NCI-H1417 treated with DMSO at 0.1 percent for 48 hours (cell line): ENCODE measurements at places on chromosomes 13 and 19.

- no peak for DNase-seq
Measured at GRCh38 chr19:58332697-58333096, 5.9 kb downstream of the ZSCAN22 start.

DNA sequence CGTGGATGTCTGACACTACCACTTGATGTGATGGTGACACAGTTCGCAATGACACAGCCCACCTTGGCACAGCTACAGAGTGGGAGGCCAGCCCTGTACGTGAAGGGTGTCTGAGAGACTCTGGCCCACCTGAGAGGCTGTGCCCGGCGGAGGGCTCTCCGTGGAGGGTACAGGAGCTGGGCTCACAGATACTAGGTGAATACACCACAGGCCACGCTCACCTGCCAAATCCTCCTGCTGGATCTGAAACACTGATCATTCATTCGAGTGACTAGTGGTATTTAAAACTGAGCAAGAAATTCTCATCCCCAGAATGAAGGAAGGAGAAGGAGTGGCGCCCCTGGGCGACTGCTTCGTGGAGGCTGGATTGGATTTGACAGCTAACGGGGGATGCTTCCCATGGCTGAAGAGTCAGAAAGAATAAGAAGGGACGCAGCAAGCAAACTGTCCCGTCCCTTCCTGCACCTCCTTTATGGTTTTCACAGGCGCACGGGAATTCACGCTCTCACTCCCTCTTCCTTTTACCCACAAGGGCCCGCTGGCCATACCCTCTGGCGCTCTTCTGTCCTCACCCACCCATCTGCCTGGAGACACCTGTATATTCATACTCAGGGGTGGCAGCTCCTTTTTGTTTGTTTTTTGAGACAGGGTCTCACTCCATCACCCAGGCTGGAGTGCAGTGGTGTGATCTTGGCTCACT lies 25.0 kb downstream of the CEBPG start:
- DNase-seq, result no peak

DNA sequence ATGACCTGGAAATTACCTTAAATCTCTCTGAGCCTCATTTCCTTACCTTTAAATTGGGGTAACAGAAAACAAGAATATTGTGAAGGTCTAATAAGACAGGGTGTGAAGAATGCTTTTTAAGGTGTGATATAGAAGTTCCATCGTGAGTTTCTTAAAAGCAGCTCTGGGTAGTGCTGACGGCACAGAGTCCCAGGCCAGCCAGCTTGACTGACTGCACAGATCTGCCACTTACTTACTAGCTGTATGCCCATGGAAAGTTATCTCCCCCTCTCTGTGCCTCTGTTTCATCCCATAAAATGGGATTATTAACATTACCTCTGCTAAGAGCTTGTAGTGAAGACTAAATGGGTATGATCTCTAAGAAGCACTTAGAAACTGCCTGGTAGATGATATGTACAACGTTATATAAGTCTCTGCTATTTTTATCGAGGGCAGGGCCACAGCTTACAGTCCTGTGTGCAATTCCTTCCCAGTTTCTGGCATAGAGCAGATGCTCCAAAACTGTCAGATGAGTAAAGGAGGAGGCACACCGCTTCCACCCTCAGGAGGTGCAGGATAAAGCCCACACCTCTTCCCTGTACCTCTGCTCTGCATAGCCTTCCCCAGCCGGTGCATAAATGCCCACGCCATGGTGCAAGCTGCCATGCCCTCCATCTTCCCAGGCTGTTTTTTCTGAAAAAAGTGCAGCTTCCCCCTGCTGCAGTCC lies 99.6 kb downstream of the MBNL2 start:
- DNase-seq, result no peak

DNA sequence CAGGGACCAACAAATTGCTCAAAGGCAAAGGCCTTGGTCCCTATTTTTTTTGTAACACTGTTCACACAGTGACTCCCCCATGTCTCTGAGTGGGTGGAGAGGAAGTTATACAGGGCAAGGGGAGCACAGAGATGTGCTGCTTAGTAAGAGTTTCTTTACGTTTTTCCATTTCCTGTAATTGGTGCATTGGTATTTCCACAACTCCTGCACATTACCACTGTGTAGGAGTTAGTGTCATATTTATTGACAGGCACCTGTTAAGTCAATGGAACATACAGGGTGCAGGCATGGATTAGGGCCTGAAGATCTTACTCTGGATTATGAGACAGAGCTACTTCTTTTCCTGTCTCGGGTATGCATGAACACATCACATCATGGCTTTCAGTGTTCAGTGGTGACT lies 45.2 kb downstream of the SOX21 start:
- DNase-seq, result no peak

GRCh38 chr19:12000152-12000981 lies 35.1 kb downstream of the ZNF433 start:
- no peak for DNase-seq

- DNase-seq, result no peak
Measured at GRCh38 chr19:24101459-24102115, 14.6 kb downstream of the ZNF254 start.

GRCh38 chr19:12938779-12939601 lies 581 bp downstream of the CALR start:
- no peak for DNase-seq

DNA sequence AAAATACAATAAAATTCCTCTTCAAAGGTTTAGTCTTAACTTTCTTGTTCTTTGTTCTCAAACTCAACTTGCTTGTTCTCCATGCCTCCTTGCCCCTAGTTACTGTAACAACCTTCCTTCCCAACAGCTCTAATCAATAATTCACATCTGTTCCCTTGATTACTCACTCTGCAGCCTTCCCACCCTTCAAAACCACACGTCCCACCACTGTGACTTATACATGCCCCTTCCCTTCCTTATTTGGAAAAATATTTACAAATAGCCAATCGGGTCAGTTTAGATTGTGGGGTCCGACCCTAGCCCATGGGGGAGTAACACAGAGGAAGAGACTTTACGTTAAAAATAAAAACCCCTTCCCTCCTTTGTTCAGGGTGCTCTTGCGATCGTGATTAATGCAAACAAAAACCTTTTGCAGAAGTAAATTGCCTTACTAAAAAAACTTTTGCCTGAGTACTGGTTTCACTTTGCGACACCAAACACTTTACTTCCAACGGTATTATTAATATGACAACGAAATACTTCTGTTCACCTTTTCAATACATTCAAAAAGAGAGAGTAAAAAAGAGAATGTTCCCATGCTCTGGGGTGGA lies 512 bp upstream of the ZNF93 start:
- DNase-seq, result no peak

GRCh38 chr13:101881593-101881992 lies 429.1 kb downstream of the ITGBL1 start:
- no peak for DNase-seq

- no peak for DNase-seq
Measured at GRCh38 chr19:48578891-48579290, 26.9 kb downstream of the SULT2B1 start.

GRCh38 chr13:48319531-48320398 lies 16.2 kb downstream of the RB1 start:
- no peak for DNase-seq

DNA sequence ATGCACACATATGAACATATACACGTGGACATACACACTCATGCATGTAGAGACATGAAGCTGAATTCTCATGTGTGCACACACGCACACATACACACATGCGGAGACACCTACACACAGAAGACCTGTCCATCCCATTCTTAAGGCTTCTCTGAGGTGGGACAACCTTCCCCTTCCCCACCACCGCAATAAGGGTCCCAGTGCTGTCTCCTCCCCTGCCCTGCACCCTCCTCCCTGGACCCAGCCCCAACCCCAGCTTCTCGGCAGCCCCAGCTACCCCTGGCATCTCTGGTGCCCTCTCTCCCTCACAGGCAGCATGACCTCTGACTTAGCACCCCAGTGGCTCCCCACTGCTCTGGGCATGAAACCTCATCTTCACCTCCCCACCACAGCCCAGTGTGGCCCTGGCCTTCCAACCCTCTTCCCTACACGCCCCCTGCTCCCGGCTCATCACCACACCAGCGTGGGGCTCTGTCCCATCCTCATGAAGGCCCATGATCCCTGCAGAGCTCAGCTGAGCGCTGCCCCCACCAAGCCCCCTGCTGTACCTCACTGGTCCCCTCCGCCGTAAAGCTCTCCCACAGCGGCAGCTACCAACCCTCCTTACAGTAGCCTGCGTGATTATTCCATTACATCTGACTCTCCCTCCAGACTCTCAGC lies 204.1 kb upstream of the ZNF536 start:
- DNase-seq, result no peak

DNA sequence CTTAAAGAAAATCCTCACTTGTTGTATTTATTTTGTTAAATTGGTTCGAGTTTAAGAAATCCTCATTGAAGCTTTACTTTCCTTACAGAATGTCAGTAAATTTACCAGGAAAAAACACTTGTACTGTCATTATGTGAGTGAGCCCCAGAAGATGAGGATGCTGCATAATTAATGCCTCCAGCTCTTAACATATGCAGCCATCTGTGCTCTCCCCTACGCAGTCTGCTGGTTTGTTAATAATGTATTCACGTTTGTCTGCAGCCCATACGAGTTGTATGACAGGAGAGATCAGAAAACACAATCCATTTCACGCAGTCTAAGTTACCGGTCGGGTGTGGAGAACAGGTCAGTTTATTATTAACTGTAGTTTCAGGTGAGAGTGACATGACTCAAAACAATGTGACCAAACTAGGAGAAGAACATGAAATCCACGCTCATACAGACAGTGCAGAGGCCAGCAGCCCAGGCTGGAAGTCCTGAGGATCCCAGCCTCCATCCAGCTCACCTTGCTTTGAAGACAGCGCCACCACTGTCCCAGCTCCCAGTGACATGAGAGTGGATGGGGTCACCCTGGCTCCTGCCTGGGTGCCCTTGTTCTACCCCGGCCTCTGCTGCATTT lies 19.8 kb upstream of the ATP11A start:
- DNase-seq, result no peak

DNA sequence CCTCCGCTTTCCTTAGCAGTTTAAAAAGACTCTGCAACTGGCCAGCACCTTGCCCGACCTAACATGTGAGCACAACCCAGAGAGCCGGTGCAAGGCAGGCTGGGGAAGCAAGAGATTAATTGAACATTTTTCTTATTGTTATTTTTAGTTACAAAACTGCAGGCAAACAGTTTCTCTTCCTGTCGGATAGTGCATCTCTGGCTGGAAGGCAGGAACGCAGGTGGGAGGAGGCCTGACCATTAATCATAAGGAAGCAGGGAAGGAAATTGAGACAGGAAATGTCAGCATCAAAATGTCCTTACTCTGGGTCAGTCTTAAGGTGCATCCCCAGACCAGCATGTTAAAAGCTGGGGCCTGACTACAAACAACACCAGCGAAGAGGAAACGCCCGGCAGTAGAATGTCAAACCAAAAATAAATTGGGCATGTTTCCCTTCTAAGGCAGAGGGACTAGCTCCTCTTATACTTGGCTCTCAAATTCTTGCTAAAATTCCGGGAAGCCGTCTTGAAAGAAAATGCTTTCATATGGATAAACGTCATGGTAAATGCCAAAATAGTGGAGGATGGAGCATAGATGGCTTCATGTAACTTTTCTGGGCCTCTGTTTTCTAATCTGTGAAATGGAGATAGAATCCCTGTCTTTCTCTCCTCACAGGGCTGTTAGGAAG lies 226.8 kb downstream of the RAP2A start:
- DNase-seq, result no peak

GRCh38 chr13:108897955-108898354 lies 268.5 kb downstream of the MYO16 start:
- no peak for DNase-seq

- no peak for DNase-seq
Measured at GRCh38 chr19:18878858-18879578, 16.9 kb downstream of the CERS1 start.

DNA sequence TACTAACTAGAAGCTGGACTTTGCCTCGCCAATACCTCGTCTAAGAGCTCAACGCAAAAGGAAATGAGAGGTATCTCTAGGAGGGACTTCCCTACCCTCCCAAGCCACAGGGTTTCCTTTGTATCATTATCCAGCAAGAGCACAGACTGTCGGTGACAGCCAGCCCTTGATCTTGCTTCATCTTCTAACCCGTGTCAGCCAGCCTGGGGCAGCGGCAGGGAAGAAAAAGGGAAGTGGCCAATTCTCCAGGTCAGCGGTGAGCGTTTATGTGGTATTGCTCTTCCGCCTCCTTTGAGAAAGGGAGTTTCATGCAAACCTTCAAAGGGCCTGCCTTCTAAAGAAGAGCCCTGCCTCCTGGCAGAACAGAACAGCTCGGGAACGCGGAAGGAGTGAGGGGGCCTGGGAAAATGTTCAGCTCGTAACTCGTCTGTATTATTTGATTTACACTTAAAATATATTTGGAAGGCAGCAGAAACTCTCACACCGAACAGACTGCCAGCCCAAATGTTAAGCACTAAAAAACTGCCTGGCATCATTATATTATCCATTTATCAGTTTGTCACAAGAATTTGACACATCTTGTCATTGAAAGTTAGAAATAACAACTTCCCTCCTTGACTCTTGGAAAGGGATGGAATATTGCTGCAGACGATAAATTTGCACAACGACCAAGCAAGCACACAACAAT lies 41.8 kb downstream of the EFNB2 start:
- no peak for DNase-seq

GRCh38 chr19:17406046-17406886 lies 836 bp upstream of the BST2 start:
- DNase-seq, result no peak

DNA sequence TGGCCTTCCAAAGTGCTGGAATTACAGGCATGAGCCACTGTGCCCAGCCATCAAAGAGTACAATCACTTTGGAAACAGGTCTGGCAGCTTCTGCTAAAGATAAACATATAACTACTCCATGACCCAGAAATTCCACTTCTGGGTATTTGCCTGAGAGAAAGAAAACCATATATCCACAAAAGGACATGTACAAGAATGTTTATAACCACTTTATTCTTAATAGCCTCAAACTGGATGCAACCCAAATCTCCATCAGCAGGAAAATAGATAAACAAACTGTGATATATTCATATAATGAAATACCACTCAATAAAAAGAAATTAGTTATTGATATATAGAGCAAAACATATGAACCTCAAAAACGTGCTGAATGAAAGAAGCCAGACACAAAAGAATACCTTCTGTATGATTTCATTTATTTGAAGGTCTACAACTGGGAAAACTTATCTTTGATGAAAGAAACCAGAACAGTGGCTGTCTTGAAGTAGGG lies 40.5 kb downstream of the TEX26 start:
- no peak for DNase-seq

DNA sequence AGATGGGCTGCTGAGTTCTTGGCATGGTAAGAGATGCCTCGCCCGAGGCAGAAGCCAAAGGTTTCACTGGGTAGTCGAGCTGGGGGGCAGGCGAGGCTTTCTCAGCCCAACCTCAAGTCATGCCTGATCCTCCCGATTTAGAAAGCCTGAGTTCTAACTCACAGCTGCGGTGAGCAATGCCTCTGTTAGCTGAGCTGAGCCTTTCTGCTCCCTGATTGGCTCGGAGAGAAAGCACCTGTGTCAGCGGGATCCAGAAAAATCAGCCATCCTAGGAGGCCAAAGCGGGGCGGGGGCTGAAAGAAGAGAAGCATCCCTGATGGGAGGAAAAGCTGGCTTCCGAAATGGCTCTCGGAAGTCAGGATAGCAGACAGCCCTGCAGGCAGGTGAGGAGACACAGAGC lies 44.7 kb downstream of the CACNA1A start:
- DNase-seq, result no peak
